Stimulated activated CD4-positive, alpha-beta T cell treated with anti-CD3 and anti-CD28 coated beads, Interleukin-12 subunit alpha, Interleukin-12 subunit beta, amount 100 ng/mL, for 24 hours (primary cell): ENCODE measurements at places on chromosomes 2 and 18.

- DNase-seq = no peak
These were observed 31.9 kb downstream of the MYO7B start for GRCh38 chr2:127567351-127567854.

- no peak for DNase-seq
These were observed 276.2 kb downstream of the RNF144A start for GRCh38 chr2:7193457-7193856.

DNA sequence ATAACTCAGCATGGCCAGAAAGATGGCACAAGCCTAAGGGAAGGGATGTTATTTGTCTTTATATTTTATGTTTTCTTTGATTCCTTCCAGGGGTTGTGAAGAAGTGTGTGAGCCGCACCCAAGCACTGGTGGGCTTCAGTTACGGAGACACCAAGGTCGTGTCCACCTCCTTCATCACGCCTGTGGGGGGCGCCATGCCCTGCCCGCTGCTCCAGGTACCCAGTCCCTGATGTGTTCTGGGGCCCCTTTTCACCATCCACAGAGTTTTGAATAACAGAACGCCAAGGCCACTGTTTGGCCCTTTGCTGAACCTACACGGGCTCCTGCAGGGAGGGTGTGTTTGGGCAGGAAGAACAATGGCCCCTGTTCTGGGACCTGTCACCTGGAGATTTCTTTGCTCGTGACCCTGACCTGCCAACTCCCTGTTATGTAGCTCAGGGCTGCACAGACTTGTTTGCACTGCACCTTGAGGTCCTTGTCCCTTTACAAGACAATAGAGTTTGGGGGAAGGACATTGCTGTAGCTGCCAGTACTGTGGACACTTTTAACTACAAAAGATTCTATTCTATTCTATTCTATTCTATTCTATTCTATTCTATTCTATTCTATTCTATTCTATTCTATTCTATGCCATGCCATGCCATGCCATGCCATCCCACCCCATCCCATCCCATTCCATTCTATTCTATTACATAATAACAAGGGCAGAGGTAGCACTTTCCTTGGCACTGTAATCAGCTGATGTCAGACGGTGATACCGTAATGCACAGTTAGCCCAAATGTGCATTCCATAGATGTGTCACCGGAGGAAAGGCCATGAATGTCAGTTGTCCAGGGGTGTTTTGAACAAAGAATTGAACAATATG, 48.2 kb upstream of the CNGA3 start:
- DNase-seq = no peak

DNA sequence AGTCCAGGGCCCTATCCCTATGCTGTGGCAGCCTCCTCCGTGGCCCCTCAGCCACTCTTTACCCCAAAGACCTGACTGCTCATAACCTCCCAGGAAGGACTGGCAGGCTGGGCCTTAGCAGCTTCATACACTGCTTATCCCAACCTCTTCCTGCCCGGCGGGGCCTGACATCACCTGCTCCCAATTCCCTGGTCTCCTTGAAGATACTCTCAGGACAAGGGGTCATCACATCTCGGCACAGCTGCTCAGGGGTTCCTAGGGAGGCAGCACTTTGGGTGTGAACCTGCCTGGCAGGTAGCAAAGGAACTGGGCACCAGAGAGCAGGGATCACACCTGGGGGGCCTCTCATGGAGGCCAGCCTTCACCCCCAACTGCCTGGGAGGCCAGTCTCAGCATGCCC, 68.5 kb downstream of the PLB1 start:
- DNase-seq = no peak

DNA sequence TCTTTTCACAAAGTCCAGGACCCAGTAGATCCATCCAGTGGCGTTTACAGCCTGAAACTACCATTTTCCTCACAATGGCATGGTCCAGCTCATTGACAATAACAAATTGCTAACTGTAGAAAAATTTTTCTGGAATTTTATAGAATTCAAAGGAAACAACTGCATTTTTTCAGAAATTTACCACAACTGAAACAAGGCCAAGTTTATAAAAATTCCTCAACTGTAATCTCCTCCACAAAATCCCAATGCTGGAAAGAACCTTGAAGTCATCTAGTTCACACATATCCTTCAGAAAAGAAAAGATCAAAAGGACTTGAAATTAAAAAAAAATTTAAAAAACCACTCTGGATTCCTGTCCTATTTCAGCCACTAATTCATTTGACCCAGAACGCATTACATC, 226.0 kb upstream of the CTAGE1 start:
- DNase-seq = no peak

DNA sequence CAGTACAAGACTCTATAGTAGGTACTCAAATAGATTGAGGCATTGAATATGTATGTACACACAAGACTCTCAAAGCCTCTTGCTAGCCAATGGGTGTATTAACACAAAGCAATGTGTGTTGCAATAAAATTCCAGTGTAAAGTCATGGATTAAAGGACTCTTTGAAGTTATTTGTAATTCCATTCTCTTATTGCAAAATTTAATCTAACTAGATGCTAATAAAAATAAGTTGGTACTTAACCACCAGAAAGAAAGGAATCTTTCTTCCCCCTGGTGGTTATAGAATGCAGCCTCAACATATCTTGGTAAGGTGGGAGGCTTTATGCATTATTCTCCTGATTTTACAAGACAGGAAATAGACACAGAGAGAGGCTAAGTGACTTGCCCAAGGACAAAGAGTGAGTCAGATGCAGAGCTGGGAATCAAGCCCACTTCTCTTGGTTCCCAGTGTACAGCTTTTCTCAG, 18.0 kb downstream of the LRP1B start:
- DNase-seq = no peak

GRCh38 chr2:180225118-180225517, 218.0 kb upstream of the CWC22 start:
- DNase-seq = no peak

- DNase-seq = no peak
These were observed 102.5 kb downstream of the FMNL2 start for GRCh38 chr2:152437276-152438108.

- DNase-seq = no peak
These were observed 20.5 kb upstream of the NYAP2 start for GRCh38 chr2:225378984-225379383.

DNA sequence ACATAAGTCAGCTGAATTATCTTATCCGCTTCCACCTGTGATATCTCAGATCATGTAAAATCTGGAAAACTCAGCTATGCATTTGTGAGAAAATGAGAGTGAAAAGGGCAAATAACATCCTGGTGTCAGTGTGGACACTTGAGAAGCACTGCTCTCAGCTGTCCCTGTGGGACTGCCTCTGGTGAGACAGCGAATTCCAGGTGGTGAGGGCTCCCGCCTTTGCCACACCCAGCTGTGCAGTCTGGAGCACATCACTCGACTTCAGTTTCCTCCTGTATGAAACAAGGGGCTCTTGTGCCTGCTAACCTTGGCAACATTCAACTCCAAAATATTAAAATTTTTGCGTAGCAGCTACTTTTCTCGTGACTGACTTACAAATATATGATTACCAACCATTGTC, 194.9 kb upstream of the BOD1L2 start:
- no peak for DNase-seq

GRCh38 chr2:42962508-42962953, 170.1 kb upstream of the HAAO start:
- DNase-seq = no peak

- DNase-seq = no peak
These were observed 933.7 kb downstream of the NRXN1 start for GRCh38 chr2:50098242-50098641.

GRCh38 chr18:22194151-22194598, 24.8 kb downstream of the GATA6 start:
- no peak for DNase-seq

DNA sequence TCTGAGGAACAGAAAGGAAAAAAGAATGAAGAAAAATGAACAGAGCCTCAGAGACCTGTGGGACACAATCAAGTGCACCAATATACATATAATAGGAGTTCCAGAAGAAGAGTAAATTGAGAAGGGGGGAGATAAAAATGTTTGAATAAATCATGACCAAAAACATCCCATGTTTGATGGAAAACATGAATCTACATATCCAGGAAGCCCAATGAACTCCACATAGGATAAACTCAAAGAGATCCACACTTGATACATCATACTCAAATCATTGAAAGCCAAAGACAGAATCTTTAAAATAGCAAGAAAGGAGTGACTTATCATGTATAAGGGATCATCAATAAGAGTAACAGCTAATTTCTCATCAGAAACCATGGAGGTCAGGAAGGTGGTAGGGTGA, 80.0 kb downstream of the COA5 start:
- no peak for DNase-seq

DNA sequence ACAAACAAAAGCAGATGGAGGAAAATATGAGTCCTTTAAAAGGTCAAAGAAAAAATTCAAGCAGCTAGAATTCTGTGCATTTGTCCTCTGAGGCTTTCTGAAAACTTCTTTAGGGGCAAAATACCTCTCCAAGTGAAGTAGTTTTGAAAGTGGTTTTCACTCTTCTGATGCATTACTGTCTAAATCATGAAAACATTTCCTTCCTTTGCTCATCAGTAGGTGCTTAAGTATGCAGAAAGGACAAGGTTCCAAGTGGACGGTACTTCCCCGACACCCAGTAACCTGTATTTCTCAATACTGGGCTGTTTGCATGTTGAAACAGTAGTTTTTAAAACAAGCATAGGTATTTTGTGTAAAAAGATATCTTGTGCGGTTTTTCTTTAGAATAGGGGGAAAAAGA, 189.1 kb upstream of the ERBB4 start:
- no peak for DNase-seq
